ENCODE measurements at places on chromosomes 1 and 21. TPM values are rescaled to one million over a fixed set of nuclear protein-coding genes. Genes with fewer than 3 reads are reported as not detected.

The AMY2A gene
- total RNA-seq, result not detected

The MYBPH gene
- total RNA-seq, result not detected

GRCh38 chr1:206859082-206859521 is 6.3 kb upstream of the IL20 start:
- no peak for DNase-seq

DNA sequence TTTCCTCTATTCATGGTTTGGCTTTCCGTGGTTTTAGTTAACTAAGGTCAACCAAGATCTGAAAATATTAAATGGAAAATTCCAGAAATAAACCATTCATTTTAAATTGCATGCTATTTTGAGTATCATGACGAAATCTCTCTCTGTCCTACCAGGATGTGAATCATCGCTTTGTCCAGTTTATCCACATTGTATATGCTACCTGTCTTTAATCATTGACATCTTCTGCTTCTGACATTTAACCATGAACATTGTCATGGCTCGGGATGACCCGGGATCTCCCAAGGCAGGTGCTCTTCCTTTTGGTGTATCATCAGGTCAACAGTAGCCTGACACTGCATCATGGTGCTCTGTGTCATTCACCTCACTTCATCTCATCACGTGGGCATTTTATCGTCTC is 125.5 kb upstream of the HNRNPU start:
- DNase-seq, result no peak

The OLIG2 gene
- 5.4 TPM for total RNA-seq

The RAP1GAP gene
- 5.3 TPM for total RNA-seq

- DNase-seq, result peak; percentile 89
Observed at GRCh38 chr1:1371746-1372711, 3.0 kb downstream of the AURKAIP1 start.

DNA sequence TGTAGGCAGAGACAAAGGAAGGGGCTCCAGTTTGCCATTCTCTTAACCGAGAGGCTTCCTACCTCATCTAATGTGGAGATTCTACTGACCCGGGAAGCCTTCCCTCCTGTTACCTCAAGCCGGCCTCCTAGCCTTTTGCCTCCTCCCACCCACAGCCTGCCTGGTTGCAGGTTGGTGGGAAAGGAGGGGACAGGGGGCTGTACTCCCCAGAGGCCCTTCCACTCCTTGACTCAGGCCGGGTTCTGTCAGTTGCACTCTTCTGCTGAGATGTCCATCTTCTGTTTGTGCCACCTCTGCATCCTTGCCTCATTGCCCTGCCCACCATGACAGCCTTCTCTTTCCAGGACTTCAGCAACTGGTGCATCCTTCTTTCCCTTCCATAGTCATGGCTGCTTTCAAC is 98.0 kb upstream of the SLC44A3 start:
- no peak for DNase-seq

DNA sequence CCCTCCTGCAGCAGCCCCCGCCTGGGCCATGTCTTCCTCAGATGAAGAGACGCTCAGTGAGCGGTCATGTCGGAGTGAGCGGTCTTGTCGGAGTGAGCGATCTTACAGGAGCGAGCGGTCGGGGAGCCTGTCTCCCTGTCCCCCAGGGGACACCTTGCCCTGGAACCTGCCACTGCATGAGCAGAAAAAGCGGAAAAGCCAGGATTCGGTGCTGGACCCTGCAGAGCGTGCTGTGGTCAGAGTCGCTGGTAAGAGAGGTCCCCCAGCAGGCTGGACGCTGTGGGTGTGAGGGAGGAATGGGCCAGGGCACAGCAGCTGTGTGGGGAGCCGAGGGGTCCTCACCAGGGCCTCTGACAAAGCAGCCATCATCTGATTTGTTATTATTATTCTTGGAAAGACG is 58.0 kb downstream of the NDUFS5 start:
- no peak for DNase-seq

The S100A1 gene
- total RNA-seq, result not detected

- DNase-seq, result no peak
Observed at GRCh38 chr1:51415963-51416362, 85.6 kb upstream of the TTC39A start.

- no peak for DNase-seq
Observed at GRCh38 chr1:247429496-247429895, 13.5 kb downstream of the NLRP3 start.

- no peak for DNase-seq
Observed at GRCh38 chr1:38327559-38327973, 281.0 kb upstream of the POU3F1 start.

GRCh38 chr1:182484531-182485257 is 34.7 kb downstream of the RGSL1 start:
- no peak for DNase-seq

GRCh38 chr1:179549368-179549700 is 26.4 kb downstream of the NPHS2 start:
- no peak for DNase-seq

The ADPRS gene
- 33.8 TPM for total RNA-seq

DNA sequence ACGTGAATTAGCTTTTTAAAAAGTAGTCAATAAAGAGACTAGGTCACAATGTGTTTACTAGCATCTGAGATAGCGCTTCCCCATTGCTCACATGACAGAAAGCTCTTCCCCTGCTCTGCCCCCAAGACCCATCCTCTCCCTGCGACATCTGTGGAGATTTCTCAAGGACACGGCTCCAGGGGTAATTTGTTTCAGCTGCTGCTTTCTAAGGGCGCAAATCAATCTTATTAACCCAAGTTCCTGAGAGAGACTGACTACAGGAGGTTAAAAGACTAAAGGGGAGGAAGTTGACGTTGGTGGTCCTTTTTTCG is at the start of gene MYOCOS:
Gene MYOCOS (plus strand): TSS at position 92 of the 311 bp plus-strand sequence. CDS start 1,641 bp downstream, outside the sequence.
- no peak for DNase-seq

GRCh38 chr1:182196897-182197870 is 135.7 kb upstream of the ZNF648 start:
- DNase-seq, result no peak

The ERG gene
- 0.61 TPM for total RNA-seq

- DNase-seq, result no peak
Observed at GRCh38 chr21:30268608-30269197, 14.0 kb downstream of the KRTAP24-1 start.

DNA sequence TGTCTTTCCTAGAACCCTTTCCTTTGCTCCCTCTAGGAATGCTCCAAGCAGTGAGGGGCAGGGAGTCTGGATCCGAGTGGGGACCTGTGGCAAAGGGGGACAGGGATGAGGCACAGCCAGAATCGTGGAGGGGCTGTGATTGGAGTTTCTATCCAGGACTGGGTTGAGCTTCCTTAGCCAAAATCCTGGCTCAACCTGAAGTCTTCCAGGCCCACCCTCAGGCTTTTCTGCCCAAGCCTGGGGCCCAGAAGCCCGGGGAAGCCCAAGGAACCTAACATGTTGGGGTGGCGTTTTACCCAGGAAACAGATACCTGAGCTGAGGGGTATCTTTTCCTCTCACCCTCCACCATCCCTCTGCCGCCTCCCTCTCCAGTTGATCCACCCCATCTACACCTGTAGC is 5.4 kb downstream of the MYOG start:
- DNase-seq, result no peak

DNA sequence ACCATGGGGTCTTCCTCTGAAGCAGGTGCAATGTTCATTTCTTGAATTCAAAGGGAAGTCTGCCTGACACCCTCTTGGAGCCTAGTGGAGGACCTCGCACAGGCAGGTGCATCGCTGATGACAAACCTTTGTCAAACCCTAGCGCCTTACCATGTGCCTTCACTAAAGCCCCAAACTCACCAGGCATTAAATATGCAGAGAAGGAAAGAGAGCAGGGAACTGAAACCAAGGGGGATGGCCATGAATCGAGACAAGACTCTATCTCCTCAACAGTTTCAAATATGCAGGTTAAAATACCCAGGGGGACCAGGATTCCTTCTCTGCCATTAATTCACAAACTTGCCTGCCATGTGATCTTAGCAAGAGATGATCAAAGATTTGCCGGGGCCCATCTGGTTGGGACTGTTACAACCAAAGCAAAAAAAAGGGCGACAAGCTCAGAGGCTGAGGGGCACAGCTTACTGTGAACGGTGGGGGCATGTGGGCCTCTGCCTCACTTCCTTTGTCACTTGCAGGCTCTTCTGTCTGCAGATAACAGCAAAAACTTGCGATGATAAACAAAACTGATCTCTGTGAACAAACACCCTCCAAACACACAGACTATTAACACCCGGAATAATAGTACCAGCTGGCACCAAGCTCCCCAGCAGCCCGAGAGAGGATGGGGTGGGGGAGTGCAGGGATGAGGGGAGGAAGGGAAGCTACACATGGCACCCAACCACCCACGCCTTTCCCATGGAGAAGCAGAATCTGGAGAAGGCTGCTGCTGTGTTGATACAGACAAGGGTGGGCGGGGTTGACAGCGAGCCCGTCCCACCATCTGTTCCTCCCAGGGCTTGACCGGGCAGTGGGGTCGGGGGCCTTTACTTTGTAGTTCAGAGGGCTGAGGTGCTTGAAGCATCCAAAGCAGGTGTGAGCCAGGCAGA is 33.9 kb downstream of the TMEM63A start:
- DNase-seq, result no peak

DNA sequence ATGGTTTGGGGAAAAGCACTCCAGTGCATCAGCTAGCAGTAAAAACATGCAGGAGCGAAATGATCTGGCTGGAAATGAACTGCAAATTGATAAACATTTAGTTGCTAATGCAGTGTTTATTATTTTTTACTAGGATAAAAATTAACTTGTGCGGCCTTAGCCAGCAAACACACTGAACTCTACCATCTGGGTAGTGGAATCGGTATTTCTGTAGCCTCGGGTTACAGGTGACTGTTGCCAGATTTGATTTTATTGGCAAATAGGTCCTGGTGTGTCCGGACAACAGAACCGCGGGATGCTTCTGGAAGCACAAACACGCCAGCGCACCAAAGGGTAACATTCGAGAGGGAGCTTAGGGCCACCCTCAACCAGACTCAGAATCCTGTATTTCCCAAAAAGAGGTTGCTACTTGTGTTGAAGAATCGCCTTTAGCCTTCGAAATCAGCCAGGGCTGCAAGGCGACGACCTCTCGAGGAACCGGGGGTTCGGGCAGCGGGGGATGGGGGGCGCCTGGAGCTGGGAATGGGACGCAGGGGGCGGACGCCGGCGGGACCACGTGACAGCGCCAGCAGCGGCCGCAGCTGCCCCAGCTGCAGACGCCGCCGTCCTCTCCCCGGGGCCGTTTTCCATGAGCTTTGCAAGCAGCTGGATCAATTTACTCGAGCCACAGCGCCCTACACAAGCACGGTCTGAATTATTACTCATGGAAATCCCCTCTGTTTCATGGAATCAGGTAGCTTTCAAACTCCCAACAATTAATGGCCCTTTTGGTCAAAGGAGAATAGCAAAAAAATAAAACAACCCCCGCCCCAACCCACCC is 158.8 kb downstream of the TOMM20 start:
- DNase-seq, result peak; percentile 53

The SPAG17 gene
- 1.5 TPM for total RNA-seq

DNA sequence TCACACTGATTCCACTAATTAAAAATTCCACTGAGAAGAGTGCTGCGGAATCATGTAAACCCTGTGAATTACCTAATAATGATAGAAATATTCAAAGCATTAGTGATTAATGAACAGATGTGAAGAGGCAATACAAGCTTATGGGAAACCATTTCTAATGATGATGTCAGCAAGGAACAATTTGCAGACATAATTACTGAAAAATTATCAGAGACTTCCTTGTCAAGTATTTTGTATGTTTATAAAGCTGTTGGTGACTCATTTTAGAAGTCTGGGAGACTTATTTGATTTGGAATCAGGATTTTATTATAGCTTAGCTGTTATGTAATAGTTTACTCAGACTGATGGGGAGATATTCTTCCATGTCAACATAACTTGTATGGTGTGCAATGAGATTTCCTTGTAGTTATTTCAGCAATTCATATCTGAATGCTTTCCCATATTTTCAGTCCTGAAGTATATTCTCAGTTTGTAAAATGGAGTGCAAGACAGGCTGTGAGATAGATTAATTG is 135.5 kb downstream of the TGFB2 start:
- no peak for DNase-seq

DNA sequence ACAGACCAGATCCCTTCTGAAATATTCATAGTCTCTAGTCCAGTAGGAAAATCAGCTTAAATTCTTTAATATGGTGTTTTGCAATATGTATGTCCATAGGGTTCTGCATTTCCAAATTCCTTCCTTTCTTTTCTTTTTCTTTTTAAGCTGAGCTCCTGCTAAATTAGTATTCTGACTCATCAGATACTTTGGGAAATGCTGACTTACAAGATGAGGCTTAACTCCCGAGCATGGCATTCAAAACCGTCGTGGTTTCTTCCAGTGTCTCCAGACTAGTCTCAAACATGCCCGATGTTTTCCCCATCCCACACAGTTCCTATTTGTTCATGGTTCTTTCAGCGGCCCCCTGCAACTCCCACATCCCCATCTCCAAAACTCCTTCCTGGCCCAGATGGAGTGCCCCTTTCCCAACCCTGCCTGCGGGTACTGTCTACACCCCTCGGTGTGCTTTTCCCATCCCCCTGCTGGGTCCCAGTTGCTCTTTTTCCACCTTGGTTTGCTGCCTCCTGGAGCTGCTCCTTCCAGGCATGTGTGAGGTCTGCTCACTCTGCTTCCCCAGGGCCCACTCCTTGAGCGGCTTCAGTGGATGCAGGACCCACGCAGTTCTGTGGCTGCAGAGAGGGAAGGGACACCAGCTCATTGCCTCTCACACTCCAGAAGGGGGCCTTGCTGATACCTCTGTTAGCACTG is 19.5 kb upstream of the ETV3 start:
- no peak for DNase-seq

The HSF2BP gene
- total RNA-seq, result 2.5 TPM

Measured in neural crest cell (in vitro differentiated cells).